ENCODE measurements at places on chromosomes 7 and 10. TPM values are rescaled to one million over a fixed set of nuclear protein-coding genes. Genes with fewer than 3 reads are reported as not detected.

Gene NKX2-3
- 0.12 TPM for total RNA-seq

Gene SLC29A4
- total RNA-seq: 0.48 TPM

Gene CALHM1
- 0.04 TPM for total RNA-seq

DNA sequence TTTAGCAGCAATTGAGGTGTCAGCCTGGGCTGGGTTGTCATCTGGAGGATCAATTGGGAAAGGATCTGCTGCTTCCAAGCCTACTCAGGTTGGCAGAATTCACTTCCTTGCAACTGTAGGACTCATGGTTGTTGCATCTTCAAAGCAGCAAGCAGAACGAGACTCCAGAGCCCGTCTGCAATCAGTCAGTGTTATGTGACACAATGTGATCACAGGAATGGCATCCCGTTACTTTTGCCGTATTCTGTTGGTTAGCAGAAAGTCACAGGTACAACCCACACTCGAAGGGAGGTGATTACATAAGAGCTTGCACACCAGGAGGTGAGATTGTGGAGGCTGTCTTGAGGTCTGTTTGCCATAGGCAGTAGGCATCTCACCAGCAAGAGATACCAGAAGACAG is 15.4 kb upstream of the LYZL1 start:
- ATAC-seq: no peak

- no peak for ATAC-seq
Measured at GRCh38 chr10:117221156-117221711, 19.7 kb upstream of the SLC18A2 start.
